ENCODE measurements at places on chromosomes 13 and 19. TPM values are rescaled to one million over a fixed set of nuclear protein-coding genes. Genes with fewer than 3 reads are reported as not detected.

The ZNF296 gene
- 1.2 TPM for total RNA-seq

The CRX gene
- total RNA-seq = not detected

The PSG7 gene
- not detected for total RNA-seq

The UQCR11 gene
- total RNA-seq = 48.6 TPM

The ZNF439 gene
- total RNA-seq = 6.0 TPM

The ZIC5 gene
- total RNA-seq = not detected

The CHAMP1 gene
- total RNA-seq = 7.4 TPM

The VSTM1 gene
- not detected for total RNA-seq

The USHBP1 gene
- total RNA-seq = 13.2 TPM

The RAVER1 gene
- 30.5 TPM for total RNA-seq
